ENCODE measurements at places on chromosomes 4 and X.

- no peak for DNase-seq
Measured at GRCh38 chr4:85656759-85657505, 182.0 kb downstream of the ARHGAP24 start.

DNA sequence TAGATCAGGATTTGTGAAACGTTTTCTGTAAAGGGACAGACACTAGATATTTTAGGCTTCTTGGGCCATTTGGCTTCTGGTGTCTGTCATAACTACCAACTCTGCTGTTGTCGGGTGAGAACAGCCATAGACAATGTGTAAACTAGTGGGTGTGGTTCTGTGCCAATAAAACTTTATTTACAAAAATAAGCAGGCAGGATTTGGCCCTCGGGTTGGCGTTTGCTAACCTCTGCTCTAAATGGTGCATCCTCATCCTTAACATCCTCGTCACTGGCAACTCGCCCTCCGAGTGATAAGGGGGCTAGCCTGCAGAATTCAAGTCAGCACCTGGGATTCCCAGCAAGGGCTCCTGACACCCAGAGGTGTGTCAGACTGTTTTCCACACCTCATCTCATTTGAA lies 105.8 kb upstream of the MSX1 start:
- DNase-seq, result no peak

DNA sequence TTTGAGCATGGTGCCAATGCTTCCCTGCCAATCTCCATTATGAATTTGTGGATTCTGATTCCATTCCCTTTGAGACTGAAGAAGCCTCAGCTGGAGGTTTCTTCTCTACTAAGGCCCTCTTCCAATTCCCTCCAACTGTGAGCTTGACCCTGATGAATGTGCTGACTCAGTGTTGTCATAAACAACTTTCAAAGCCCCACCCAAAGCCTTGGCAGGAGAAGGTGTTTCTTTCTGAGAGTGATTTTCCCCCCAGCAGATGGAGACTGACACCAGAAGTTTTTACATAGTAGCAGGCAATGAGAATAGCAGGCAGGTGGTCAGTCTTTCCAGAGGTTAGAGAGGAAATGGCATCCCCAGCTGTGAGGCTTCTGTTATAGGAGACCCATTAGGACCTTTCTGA lies 53.1 kb downstream of the OCRL start:
- DNase-seq, result no peak

DNA sequence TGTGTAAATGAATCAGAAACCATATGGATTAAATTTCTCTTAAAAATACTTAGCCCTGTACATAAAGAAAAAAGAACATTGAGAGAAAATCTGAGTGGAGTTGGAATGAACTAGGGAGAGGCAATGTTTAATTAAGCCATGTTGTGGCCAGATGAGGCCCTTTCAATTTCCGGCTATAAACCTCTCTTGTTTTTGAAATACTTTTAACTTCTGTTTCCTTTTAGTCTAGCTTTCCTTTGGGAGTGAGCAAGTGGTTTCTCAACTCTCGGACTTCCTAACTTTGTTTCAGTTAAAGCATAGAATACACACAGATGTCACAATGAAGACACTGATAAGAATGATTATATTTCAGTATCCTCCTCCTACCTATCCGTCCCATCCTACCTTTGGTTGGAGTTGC lies 197.2 kb downstream of the ARHGAP24 start:
- DNase-seq, result no peak

GRCh38 chrX:65668377-65669310 lies 1.2 kb downstream of the MSN start:
- DNase-seq, result peak; percentile 52

DNA sequence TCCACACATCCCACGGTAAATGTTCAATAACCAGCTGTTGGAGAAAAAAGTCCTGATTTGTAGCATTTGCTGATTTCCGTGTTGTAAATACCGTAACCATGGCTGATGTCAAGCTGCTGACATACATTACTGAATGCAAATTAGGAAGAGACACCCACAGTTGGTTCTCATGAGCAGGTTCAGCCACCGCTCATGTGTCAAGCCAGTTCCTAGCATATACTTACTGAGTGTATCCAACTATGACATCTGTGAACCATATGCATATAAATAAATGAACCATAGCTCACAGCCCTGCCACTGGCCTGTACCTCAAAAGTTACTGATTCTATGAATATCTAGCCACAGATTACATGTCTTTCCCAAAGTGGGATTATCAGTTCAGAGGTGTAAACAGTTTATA lies 29.5 kb downstream of the FHDC1 start:
- DNase-seq, result no peak

DNA sequence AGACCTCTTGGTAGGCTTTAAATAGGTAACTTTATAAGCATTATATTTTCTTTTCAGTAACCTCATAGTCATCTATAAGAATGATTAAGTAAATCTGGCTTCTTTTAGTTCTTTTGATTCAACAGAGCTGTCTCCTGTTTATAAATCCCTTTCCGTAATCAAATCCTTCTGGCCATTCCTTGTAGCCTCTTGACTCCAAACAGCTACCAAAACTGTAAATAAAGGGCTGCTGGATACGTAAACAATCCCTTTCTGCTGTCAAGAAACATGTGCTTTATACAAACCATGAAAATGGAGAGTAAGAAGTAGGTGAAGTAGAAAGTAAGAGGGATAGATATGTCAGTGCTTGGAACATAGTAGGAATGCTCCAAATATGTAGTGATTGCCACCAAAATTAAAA lies 183.2 kb upstream of the CASK start:
- DNase-seq, result no peak

GRCh38 chr4:146032234-146032860 lies 93.7 kb upstream of the ZNF827 start:
- DNase-seq, result no peak

DNA sequence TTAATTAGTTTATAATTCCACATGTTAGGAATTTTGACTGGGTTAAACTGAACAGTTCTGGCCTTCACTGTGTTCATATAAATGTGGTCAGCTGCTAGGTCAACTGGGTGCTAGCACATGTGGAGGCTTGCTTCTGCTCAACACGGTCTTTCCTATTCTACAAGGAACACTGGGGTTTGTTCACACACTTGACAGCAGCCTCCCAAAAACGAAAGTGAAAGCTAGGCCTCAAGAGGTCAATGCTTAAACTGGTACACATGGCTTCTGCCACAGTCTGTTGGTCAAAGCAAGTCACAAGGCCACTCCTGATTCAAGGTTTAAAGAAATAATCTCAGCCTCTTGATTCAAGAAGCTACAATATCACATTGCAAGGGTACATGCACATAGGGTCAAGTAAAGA lies 126.5 kb downstream of the QDPR start:
- DNase-seq, result no peak

- DNase-seq, result no peak
Measured at GRCh38 chr4:130636486-130636885, 1540.5 kb downstream of the C4orf33 start.

DNA sequence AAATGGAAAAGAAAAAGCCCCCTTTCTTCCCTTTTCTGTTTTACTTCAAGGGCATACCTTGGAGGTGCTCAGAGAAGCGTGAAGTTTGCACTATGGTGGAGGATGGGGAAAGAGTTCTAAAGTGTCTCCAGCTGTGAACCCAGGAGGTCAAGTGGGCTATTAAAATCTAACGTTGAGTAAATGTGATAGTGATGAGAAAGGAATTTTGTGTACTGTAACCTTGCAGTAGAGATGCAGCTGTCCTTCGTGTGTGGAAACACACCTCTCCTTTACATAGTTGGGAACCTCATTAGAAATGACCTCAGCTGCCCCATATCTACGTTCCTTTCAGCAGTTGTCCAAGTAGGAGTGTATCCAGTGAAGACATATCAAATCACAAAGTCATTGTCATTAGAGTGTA lies 26.5 kb downstream of the ADH5 start:
- no peak for DNase-seq

DNA sequence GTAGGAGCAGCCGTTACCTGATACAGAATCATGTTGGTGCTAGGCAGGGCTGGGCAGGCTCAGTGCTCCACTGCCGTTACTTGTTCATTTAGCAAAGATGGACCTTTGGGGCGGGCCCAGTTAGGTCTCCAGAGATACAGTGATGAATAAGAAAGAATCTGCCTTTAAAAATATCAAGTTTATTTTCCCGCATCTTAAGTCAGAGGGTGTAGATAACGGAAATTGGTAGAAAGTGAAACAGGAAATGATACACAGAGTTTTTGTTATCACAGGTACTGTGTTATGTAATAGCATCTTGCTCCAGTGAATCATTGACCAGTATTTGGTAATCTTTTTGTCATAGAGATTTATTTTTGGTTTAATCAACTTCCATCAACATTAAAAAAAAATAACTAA lies 5.5 kb downstream of the TMEM131L start:
- no peak for DNase-seq

GRCh38 chr4:134201216-134202161 lies at the start of gene PABPC4L:
PABPC4L (minus strand) TSS chr4:134201789; CDS start chr4:134201019, 770 bp downstream.
- no peak for DNase-seq

- no peak for DNase-seq
Measured at GRCh38 chr4:88649716-88650115, 47.9 kb downstream of the NAP1L5 start.

DNA sequence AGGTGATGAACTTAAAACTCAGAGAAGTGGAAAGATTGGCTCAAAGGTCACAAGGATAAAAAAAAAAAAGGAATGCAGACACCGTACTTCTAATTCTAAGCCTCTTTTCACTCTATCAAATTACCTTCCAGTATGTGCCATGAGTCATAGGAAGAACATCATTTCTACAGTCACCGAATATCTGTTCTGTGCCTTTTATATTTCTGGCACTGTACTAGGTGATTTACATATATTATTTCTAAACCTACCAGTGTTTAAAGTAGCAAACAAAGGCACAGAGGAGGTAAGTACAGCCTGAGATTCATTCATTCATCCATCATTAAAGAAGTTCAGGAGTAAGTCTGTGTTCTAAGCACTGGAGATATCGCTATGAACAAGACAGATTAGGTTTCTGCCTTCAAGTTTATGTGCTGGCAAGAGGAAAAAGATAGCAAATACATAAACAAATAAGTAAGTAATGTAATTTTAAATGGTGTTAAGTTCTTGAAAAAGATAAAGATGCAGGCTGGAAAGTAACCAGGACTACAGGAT lies 65.3 kb downstream of the PALLD start:
- DNase-seq, result no peak

DNA sequence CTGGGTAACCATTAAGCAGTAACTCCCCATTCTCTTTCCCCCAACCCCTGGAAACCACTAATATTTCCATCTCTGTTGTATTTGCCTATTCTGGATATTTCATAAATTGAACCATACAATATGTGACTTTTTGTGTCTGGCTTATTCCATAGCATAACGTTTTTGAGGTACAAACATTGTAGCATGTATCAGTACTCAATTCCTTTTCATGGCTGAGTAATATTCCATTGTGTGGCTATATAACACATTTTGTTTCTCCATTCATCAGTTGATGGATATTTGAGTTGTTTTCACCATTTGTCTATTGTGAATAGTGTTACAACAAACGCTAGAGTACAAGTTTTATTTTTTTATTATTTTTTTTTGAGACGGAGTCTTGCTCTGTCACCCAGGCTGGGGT lies 55.0 kb upstream of the MORC4 start:
- no peak for DNase-seq

GRCh38 chr4:156933633-156934258 lies 37.9 kb downstream of the PDGFC start:
- no peak for DNase-seq

DNA sequence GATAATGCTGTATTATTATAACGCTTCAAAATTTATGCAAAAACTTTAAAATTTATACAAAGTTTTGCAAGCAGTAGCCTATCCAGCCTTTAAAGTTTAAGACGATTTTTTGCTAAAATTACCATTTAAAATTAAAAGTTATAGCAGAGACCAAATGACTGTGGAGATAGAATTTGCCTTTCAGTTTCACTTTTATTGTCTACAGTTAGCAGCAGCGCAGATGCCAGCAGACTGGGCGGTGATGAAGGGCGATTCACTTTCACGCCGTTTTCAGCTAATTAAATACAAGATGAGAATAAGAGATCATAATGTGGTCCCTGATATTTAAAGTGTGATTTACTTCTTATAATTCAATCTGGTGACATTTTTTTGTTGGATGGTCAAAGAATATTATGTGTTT lies 1381.5 kb upstream of the ADGRL3 start:
- no peak for DNase-seq
